Dermis blood vessel endothelial cell (primary cell): ENCODE measurements at places on chromosomes 16 and 17. TPM values are rescaled to one million over a fixed set of nuclear protein-coding genes. Genes with fewer than 3 reads are reported as not detected.
A peak's percentile ranks its signal among the peaks of the same experiment; 100 is the strongest.

DNA sequence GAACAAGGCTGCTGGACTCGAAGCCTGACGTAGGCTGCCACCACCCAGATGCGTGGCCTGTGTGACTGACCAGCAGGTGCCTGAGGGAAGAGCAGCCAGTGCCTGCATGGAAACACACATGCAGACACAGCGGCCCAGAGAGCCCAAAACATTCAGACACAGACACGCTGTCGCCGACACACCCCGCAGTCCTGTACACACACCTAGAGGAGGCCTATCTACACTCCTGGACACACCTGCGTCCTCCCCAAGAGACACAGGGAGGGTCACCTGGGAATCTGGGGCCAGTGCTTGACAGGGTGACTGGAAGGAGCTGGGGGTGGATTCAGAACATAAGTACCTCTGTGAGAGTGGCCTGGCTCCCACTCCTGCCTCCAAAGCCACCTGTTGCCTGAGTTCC, 6.1 kb upstream of the TSPOAP1 start:
- DNase-seq: no peak

WFDC1 gene
- total RNA-seq: not detected in 2 replicates

ITGA2B gene
- total RNA-seq: 0.19 and 1.0 TPM in 2 replicates

DNA sequence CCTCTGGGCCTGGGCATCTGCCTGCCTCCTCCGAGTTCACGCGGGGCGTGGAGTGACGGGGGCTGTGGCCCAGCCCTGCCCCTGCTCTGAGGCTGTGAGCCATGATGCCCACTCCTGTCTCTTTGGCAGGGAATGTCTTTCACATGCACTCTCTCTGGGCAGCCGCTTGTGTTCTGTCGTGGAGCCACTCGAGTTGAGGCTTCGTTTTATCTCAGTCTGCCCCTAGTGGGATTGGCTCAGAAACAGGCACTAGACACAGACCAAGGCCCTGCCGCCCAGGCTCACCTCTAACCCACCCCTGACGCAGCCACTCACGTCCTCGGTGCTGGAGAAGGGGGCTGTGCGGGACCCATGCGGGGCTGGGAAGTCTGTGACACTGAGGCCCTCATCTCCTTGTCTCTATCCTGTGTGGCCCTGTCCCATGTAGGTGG, 67.5 kb upstream of the KCTD5 start:
- no peak for DNase-seq

GRCh38 chr16:31874366-31875111, 932 bp downstream of the ZNF267 start:
- peak; percentile 67 for DNase-seq

MPO gene
- not detected in 2 replicates for total RNA-seq

DNA sequence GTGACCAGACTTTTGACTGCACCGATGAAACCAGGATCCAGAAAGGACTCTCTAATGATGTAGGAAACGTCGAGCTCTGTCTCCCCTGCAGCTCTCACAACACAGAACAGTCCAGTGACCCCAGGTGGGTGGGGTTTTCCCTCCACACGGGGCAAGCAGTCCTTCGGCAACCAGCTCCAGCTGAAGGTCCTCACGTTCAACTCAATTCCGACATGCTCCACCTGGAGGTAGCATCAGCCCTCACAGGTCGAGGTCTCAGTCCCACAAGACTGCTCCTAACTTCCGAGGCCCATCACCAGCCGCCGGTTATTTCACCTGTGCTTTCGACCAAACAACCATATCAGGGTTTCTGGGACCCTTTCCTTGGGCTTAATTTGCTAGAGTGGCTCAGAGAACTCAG, 28.2 kb downstream of the ITGAE start:
- no peak for DNase-seq

ZNF768 gene
- total RNA-seq: 18.6 and 21.3 TPM in 2 replicates

DNA sequence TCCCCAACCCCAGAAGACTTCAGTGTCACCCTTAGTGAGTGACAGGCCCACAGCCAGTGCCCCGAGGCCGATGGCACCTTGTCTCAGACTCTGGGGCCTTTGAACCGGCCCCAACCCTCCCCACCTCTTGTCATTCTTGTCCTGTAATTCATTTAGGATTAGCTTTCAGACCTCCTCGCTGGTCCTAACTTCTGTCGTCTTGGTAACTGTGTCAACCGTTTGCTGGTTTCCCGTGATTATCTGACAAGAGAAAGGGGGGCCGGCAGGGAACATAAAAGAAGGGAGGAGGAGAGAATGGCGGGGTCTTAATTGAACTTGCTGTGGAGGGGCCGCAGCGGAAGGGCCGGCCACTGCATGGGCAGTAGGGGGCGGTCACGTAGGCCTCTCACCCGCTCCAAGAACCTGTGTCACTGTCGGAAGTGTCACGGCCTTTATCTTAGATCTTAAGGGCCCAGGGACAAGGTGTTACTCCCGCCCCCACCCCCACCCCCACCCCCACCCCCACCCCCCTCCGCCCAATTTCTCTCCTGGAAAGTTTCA, 46.5 kb upstream of the GSE1 start:
- DNase-seq: no peak

DNA sequence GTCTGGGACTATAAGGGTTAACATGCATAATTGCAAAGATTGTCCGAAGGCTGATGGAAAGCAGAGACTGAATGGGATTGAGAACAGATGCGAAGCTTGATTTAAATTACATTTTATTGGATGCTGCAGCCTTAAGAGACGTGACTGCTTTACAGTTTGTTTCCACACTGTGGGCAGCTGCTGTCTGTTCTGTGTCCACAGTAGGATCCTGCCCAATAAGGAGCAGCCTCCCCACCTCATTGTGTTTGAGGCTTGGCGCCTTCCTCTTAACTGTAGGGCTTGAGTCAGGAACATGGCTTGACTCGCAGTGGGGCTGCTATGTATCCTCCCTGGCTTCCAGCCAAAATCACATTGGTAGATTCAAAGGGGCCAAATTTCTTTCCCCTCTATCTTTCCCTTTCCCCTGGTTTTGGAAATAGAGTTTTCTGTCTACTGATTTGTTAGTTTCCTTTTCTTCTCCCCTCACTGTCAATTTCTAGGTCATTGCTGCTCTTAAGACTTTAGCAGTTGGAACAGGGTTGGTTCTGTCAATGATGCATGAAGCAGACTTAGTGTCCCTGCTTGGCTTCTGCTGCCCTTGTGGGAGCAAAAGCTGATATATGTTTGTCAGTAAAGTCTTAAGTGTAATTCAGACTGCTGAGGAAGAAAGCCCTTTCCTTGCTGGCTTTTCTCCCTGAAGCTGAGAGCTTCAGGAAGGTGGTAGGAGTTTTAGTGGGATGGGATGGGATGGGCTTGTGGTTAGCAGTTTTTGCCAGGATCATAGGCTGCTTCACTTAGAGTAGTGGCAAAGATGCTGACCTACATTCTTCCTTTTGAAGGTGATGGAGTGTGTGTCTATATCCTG, 5.0 kb upstream of the RARA start:
- peak; percentile 62 for DNase-seq

HID1 gene
- 53.8 and 65.1 TPM in 2 replicates for total RNA-seq

GRCh38 chr16:87706278-87707000, 59.3 kb downstream of the KLHDC4 start:
- no peak for DNase-seq

DNA sequence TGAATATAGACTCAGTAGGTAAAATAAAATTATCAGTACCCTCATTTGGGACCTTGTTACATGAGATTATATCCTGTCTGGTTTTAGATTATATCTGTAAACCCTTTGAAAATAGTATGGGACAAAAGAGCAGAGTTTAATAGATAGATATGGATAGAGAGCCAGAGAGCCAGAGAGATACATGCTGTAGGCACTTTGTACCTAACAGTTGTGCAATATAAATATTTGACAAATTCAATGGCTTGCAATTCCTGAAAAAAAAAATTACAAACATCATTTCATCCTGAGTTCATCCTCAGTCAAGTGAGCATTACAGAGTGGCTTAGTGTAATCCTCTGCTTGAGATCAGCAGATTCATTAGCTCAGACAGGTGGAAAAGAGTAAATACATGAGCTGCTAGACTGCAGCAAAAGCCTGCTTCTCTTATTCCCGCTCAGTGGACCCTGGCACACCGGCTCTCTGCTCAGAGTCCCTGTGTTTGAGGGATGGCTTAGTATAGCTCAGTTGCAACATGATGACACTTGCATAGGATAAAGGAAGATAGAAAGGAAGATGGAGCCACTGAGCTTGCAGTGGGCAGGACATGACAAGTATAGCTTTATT, 931.6 kb upstream of the GOT2 start:
- no peak for DNase-seq
